ENCODE measurements at places on chromosomes 5 and 9.

GRCh38 chr5:117680426-117680825 is 1105.8 kb upstream of the SEMA6A start:
- peak; percentile 7 for DNase-seq

- no peak for DNase-seq
Observed at GRCh38 chr5:130974021-130974683, 190.9 kb downstream of the HINT1 start.

GRCh38 chr5:138752341-138752950 is 779 bp upstream of the CTNNA1 start:
- DNase-seq: no peak

- no peak for DNase-seq
Observed at GRCh38 chr9:6551136-6551535, 94.4 kb downstream of the GLDC start.

DNA sequence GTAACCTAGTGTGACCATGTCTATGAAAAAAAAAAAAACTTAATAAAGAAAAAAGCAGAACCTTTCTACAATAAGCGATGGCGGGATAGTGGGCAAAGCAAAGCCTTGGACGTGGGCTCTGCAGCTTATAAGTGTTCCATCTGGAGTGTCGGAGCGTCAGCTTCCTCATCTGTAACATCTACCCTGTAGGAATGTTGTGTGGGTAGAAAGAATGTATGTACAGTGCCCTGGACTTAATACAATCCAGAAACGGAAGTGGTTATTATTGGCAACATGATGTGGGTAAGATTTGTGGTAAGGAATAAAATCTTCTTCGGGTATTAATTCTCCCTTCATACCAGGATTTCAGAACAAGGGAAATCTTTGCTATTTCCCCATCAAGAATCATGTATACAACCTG is 66.5 kb downstream of the SEMA5A start:
- DNase-seq: peak; percentile 36

GRCh38 chr9:126337729-126338372 is 11.2 kb downstream of the MVB12B start:
- no peak for DNase-seq

All from astrocyte of the spinal cord (primary cell).